A172 (cell line): ENCODE measurements at places on chromosomes 12 and 14.

DNA sequence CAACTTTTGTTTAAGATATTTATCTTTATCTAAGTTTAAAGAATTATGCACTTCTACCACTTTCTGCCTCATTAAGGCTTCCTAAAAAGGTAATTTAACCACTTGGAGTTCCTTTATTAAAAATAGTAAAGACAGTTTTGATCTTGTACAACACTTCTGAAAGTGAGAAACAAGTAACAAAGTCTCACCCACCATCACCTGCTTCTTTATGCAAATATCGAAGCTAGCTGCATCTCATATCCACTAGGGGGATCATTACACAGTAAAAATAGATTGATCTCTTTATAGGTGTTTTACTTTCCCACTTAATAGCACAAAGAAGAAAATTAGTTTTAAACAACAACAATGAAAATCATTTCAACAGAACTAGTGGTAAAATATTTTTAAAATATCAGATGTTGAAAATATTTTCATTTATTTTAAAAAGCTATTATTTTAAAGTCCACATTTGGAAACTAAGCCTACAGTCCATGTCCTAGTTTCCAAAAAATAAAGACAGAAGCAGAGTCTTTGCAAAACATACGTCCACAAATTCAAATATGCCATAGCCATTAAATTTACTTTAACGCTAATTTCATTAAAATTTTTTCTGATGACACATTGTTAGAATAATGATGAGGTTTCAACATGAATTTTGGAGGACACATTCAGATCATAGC is 160.0 kb upstream of the SOX5 start:
- DNase-seq, result no peak

- DNase-seq, result peak; percentile 40
These were observed 88.2 kb downstream of the TMX1 start for GRCh38 chr14:51328064-51328771.

GRCh38 chr14:90698379-90698869 is 117.8 kb downstream of the TTC7B start:
- DNase-seq, result peak; percentile 62

DNA sequence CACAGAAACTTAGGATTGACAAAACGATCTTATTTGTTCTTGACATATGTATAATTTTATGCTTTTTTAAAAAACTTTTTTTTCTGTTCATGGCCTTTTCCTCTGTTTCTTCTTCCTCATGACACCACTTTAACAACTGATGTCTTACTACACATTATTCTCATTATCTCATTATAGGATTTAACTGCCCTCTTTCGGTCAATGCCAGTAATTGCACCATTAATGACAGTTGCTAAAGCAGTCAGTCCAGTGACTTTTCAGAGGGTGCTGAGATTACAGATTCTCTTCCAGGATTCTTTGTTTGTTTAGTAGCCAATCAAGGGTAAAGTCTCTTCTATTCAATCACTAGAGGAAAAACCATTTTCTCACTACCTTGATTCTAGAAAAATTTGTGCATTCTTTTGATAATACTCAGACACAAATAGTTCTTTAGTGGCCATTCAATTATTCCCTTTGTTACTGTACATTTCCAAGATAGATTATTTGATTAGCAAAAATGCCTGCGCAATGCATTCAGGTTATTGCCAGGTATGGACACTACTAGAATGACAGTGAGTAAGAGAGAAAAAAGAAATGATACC is 50.1 kb downstream of the KLRG1 start:
- DNase-seq, result peak; percentile 40

DNA sequence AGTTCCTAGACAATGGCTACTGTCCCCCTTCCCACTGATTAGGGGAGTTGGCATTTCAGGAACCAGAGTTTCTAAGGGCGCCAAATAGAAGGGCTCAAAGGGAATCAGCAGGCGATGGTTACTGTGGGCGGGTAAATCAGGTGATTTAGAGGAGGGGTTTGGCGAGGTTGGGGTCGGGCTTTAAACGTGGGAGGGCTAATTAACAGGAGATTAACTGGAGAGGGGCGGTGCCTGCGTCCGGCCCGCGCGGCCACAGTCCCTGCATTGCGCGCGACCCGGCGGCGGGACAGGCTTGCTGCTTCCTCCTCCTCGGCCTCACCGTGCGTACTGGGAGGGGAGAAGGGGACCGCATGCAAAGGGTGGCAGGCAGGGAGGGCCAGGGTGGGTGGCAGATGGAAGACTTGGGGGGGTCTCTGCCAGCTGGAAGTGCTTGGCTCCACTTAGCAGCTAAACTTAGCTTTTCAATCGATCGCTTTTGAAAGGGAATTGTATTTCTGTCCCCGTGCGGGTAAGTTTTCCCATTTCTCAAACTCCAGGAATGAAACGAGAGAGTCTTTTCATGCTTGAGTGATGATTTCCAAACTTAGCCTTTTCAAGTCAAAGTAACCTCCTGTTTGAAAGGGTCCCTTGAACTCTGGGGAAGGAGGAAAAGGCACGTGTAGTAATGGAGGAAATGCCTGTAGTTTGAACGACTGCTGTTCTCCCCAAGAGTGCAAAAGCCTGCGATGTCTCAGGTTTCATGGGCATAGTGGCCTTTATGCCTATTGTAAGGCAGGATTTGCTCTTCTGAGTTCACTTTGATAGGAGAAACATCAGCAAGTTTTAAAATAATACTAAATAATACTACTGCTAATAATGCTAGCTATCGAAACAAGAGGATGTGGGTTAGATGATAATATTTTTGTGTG is at the start of gene MGST1:
MGST1 (plus strand) TSS at position 255 of the 908 bp plus-strand sequence. CDS start 6,608 bp downstream, outside the sequence.
- peak; percentile 15 for DNase-seq

DNA sequence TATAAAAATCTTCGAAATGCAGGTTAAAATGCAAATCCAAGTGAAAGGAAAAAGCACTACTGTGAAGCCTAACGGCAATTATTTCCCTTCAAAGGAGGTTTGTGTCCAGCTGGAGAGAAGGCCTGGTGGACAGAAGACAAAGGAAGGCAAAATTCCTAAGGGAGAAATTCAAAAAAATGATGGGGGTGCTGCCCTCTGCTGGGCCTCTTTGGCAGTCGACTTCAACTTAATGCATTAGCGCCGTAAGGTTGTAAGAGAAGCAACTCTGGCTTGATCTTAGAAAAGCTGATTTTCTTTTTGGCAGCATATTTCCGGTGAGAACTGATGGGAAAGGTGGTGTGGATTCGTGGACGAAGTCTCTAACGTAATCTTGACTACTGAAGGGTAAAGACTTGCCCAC is 34.3 kb upstream of the CHFR start:
- DNase-seq, result no peak

DNA sequence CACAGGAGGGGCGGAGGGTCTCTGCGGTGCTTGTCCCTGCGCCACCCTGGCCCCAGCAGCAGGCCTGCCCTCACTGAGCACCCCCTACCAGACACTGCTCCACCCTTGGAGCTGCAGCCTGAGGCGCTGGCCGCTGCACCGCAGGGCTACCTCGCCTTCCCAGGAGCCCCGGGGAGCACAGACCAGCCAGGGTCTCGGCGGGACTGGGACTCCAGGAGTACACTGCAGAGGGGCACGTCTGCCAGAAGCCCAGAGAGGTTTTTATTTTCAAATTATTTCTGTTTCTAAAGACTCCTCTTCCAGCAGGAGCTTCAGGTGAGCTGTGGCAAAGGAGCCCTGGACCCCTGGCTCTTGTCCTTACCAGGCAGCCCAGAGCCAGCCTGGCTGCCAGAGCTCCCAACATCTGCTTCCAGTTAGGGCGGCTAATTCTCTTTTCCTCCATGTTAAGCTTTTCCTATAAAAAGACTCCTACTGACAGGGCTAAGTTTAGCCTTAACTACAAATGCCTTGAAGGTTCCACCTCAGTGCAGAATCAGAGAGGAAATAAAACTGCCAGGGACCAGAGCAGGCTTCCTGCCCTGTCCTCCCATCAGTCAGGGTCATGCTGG is 26.4 kb downstream of the DEGS2 start:
- no peak for DNase-seq

- no peak for DNase-seq
These were observed 10.8 kb upstream of the DUSP6 start for GRCh38 chr12:89363084-89363483.

GRCh38 chr12:9615420-9616136 is 7.9 kb upstream of the KLRB1 start:
- no peak for DNase-seq

DNA sequence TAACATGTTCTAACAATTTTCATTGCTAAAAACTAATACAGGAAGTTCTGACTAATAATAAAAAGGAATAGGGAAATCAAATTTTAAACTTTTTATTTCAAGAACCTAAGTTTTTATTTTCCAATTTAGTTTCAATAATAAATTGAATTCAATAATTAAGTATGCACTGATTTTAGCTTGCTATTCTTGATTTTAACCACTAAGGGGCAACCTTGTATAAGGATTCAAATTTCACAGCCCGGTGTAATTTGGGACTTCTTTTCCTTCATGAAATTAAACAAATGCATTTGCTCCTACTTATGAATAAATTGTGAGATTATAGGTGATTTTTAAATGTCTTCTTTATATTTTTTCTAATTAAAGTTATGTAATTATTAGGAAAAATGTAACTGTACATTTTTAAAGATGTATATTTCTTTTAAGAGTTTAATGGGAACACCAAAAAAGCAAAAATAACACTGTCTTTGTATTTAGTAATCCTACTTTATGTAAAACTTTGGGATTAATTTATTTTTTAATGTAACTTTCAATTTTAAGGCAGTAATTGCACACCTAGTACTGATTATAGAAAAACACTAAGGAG is 241.4 kb upstream of the PDZRN4 start:
- peak; percentile 21 for DNase-seq

DNA sequence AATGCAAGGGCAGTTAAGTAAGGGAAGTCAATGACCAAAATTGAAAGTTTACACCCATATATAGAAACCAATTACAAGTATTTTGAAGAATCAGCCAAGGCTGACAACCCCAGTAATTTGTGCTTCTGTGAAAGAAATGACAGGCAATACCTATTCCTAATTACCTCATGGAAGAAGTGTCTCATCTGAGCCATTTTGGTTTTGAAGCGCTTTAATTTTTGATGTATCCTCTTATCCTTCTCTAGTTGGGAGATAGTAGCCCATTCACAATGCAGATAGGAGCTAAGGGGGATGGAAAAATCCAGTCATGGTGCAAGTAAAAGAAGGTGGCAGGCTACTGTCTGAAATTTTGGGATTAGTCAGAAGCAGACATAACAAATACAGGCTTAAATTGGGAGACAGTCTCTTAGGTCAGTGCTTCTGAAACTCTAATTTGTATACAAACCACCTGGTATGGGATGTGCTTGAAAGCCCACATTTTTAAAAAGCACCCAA is 30.4 kb upstream of the SUPT16H start:
- DNase-seq, result no peak

- DNase-seq, result no peak
These were observed 7.2 kb downstream of the MBIP start for GRCh38 chr14:36313206-36313605.

DNA sequence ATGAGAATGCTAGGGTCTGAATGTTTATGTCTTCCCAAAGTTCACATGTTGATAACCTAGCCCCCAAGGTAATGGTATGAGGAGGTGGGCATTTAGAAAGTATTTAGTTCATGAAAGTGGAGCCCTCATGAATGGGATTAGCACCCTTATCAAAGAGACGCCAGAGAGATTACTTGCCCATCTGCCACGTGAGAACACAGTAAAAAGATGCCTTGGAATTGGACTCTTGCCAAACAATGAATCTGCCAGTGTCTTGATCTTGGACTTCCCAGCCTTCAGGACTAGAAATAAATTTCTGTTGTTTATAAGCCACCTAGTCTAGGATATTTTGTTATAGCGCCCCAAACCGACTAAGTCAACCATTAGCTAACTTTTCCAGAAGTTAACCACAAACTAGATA is 92.0 kb upstream of the SLC38A4 start:
- no peak for DNase-seq

- no peak for DNase-seq
These were observed 66.3 kb downstream of the TRHDE start for GRCh38 chr12:72338437-72338836.

- no peak for DNase-seq
These were observed 173.4 kb upstream of the ATP2B1 start for GRCh38 chr12:89882050-89882449.

GRCh38 chr14:21496453-21496852 is 14.7 kb downstream of the METTL3 start:
- DNase-seq, result no peak

- peak; percentile 14 for DNase-seq
These were observed 105.0 kb downstream of the ETNK1 start for GRCh38 chr12:22729957-22730443.

DNA sequence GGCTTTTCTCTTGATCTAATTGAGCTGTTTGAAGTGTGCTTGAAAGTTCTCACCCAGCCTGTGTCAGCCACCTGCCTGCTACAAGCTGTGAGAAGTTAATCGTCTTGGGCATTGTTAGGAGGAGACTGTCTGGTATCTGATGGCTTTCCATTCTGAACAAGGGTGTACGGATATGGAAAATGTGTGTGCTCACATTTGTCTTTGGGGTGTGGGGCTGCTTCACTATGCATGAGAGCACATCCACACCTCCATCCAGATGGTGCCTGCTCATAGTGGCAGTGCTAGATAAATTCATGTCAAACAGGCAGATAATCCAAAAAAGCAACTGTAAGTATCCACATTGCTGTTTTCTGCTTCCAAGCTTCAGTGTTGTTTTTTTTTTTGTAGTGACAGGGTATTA is 462.2 kb downstream of the DIO2 start:
- DNase-seq, result no peak

- no peak for DNase-seq
These were observed 9.6 kb downstream of the BICDL1 start for GRCh38 chr12:119998471-119999245.

GRCh38 chr12:46209914-46210872 is 58.6 kb downstream of the SLC38A1 start:
- DNase-seq, result no peak
